ENCODE measurements at places on chromosomes 7 and 10.

DNA sequence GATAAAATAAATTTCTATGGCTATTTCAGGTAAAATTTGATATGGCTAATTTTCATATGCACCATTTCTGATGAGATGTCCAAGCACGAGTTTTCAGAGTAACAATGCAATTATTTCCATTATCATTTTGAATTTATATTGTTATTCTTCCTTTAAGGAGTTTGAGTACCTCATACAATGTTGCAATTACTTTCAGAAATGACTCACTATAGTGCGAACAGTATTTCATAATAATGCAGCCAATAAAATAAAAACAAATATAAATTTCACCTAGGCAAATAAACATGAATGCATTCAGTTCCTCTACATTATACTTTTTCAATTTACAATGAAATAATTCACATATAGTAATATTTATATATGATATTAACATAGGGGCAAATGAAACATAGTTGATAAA, 78.8 kb upstream of the LRRN3 start:
- no peak for DNase-seq

- DNase-seq: no peak
Measured at GRCh38 chr10:112187527-112187926, 4.0 kb upstream of the GPAM start.

DNA sequence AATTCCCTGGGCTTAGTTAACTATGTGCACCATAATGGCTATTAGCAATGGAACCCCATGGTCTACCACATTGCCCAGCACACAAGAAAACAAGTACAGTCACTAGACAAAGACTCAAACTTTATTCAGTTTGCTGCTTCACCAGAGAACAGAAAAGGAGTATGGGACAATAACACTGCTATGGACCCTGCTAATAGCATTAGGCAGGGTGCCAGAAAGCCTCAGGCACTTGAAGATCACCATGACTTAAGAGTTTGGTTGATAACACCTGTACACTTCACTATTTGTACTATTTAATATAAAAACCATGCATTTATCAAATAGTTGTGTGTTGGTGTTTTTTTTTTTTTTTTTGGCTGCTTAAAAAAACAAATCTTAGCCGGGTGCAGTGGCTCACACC, 159.6 kb downstream of the KMT2E start:
- DNase-seq: no peak

DNA sequence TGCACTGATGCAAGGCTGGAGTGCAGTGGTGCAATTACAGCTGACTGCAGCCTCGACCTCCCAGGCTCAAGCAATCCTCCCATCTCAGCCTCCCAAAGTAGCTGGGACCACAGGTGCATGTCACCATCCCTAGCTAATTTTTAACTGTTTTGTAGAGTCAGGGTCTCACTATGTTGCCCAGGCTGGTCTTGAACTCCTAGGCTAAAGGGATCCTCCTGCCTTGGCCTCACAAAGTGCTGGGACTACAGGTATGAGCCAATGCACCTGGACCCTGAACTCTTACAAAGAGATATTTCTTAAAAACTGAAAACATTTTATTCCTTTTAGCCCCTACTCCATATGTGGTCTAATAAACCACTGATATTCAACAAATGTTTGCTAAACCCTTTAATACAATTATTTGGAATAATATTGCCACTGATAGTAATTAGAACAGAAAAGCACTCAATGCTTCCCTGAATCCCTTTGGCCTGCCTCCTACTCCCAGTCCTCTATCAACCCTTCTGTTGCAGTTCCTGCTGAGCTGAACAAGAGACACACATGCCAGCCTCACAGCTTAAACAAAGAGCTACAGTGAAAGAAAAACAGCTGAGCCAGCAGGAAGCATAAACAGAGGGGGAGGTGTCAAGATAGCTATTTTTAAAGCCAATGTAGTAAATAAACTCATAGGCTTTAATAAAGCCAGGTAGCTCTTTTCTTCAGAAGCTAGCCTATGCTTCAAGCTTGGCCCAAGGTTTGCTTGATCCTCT, 7.0 kb upstream of the GNAI1 start:
- DNase-seq: no peak

GRCh38 chr10:108852211-108852610, 1071.1 kb downstream of the XPNPEP1 start:
- DNase-seq: no peak

GRCh38 chr7:27177795-27178320, 3.7 kb upstream of the HOXA10 start:
- DNase-seq: no peak

GRCh38 chr10:117442944-117443685, 67.9 kb upstream of the PDZD8 start:
- DNase-seq: peak; percentile 50

DNA sequence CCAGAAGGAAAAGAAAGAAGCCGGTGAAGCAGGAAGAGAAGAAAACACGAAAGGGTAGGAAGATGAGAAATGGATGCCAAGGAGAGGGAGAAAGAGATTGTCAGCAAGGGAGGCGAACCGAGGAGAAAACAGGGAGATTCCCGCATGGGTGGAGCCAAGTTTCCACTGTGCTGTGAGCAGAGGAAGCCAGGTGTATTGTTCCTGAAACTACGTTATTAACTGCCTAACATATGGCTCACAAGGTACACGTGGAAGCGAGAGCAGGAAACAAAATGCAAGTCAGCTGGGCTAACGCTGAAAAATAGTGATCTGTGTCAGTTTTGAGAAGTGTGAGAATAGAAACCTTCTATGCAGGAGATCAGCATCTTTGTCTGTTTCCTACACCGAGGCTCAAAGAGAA, 20.4 kb upstream of the HIPK2 start:
- no peak for DNase-seq

GRCh38 chr7:88635149-88635548, 124.4 kb upstream of the ZNF804B start:
- DNase-seq: peak; percentile 10

DNA sequence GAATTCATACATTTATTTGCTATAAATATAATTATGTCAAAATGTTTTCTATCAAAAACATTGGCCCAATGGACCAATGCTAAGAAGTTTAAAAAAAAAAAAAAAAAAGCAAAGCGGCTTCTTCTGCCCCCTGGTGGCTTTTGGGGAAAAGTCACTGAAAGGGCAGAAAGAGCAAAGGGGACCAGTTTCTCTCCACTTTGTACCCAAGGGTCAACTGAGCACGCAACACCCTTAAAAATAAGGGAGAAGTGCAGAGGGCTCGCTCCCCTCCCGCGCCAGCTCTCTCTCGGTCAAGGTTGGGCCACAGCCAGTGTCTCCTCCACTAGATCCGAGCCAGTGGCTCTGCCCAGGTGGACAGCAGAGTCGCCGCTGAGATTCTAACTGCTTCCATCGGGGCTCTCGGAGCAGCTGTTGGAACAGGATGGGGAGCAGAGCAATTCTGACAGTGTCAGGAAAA, 136.4 kb upstream of the FGFR2 start:
- no peak for DNase-seq

GRCh38 chr7:117873310-117874190, at the start of gene CTTNBP2:
TSS of gene CTTNBP2 (minus strand) at chr7:117873441. CDS start at chr7:117873415, 26 bp downstream.
- DNase-seq: peak; percentile 43

- DNase-seq: no peak
Measured at GRCh38 chr7:108014747-108015682, 12.1 kb upstream of the LAMB1 start.

GRCh38 chr10:95784279-95784913, 28.4 kb downstream of the ENTPD1 start:
- no peak for DNase-seq

DNA sequence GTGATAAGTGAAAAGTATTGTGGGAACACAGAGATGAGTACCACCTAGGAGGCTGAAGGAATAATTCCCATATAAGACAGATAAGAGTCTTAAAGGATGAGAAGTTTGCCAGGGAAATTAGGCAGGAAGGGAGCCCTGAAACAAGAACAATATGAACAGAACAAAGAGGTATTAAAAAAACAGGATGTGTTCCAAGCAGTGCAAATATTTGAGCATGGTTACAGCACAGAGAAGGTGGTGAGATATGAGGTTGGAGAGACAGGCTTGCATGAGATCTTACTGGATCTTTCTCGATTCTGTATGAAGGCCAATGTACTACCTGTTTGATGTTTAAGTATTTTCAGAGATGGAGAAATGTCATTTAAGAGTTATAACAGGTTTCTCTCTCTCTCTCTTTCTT, 20.3 kb downstream of the TAC1 start:
- DNase-seq: no peak

- DNase-seq: no peak
Measured at GRCh38 chr10:131729938-131730660, 170.7 kb upstream of the PPP2R2D start.

GRCh38 chr7:29406366-29406765, 157.3 kb upstream of the PRR15 start:
- DNase-seq: no peak

DNA sequence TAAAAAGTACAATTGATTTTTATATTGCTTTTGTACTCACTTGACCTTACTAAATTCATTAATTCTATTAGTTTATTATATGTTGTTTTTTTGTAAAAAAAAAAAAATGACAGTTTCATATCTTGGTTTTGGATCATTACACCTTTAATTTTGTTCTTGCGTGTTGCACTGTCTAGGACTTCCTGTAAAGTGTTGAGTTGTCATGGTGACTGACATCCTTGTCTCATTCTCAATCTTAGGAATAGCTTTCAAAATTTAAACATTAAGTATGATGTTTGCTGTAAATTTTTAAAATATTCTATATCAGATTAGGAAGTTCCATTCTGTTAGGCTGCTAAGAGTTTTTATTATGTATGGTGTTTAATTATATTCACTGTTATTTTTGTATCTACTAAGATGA, 139.1 kb downstream of the ARHGAP12 start:
- DNase-seq: no peak
